ENCODE measurements at places on chromosomes 5 and 9. TPM values are rescaled to one million over a fixed set of nuclear protein-coding genes. Genes with fewer than 3 reads are reported as not detected.

FOXI1 gene
- total RNA-seq: 0.16 TPM

FOXD4 gene
- total RNA-seq: 0.28 TPM

GLRX gene
- 3.2 TPM for total RNA-seq

- ATAC-seq: no peak
Observed at GRCh38 chr5:73596705-73597328, 29.2 kb upstream of the ARHGEF28 start.

DNA sequence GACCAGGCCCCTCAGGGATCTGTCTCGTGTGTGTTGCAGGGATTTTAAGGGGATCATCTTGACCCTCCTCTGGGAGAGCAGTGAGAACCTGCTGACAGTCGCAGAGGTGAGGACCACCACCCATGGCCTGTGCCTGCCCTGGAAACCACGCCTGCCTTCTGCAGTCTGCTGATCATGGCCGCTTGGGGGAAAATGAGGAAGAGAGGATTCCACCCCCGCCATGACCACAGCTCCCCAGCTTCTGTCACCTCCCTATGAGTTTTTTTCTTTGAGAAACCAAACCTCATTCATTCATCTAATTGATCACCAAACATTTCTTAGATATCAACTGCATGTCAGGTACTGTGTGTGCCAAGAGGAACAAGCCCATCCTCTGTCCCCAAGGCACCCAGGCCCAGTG is 46.3 kb upstream of the TDRD7 start:
- ATAC-seq: no peak

DNA sequence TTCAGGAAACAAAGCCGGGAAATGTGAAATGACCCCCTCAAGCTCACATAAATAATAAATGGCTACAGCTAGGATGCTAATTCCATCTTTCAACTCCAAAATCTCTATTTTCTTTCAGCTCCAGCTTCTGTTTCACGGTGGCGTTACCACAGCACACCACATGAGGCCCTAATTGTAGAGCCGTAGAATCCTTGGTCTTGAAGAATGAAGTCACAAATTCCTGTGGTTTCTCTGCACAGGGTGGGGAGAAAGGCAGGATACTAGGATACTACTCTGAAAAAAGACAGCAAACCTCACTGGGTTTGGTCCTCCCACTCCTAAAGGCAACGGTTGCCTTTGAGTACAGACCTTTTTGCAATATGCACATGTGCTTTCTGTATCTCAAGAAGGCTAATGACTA is 13.9 kb upstream of the RARS1 start:
- no peak for ATAC-seq

DNA sequence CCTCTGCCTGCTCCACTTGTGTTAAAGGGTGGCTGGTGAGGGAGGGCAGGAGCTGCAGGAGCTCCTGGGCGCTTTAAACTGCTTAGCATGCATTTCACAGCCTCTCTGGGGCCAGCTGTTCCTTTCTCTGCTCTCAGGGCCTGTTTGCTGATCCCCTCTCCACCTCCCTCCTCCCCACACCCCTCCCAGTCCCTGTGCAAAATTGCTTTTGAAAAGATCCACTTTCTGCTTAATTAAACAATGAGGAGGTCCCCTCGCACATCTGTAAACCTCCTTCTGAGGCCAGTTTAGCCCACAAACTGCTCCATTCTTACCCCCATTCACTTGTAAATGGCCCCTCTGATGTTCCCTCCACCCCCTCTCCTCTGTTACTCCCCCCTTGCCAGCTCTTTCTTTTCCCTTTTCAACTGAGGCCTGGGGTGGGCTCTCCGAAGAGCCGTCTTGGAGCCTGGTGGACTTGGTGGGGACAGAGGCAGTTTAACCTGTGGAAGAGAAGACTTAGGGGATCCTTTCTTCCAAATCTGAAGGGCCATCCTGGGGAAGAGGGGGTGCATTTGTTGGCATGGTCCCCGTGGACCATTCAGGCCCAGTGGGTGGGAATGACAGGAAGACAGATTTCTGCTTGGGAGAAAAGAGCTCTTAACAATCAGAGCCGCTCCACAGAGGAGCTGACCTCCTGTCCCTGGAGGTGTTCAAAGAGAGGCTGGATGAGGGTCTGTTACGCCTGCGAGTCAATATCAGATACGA is 12.0 kb downstream of the URM1 start:
- ATAC-seq: no peak

GRCh38 chr9:76707510-76707909 is 56.7 kb upstream of the PCA3 start:
- ATAC-seq: no peak

- ATAC-seq: no peak
Observed at GRCh38 chr5:88677943-88678769, 204.8 kb downstream of the MEF2C start.
